ENCODE measurements at places on chromosomes 4 and X.

- DNase-seq, result no peak
Observed at GRCh38 chrX:56794404-56795230, 65.6 kb downstream of the NBDY start.

GRCh38 chr4:102639598-102639997, 121.2 kb downstream of the MANBA start:
- no peak for DNase-seq

GRCh38 chr4:122541996-122542395, 78.9 kb downstream of the IL21 start:
- no peak for DNase-seq

GRCh38 chr4:94454405-94454804, 2.7 kb downstream of the PDLIM5 start:
- no peak for DNase-seq

DNA sequence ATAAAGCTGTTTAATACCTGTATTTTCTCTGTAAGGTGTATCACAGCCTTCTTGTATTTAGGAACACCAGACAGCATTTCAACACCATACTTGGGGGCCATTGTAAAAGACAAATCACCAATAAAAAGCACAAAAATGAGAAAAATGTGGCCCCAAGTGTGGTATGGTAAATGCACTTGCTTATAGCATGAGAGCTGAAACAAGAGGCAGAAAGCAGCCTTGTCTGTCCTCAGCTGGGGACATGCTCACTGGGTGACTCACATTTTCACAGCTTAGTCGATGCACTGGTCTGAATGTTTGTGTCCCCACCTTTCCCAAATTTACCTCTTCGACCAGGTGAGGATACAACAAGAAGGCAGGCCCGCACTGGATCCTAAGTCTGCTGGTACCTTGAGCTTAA, 639.7 kb upstream of the AGA start:
- DNase-seq, result no peak

DNA sequence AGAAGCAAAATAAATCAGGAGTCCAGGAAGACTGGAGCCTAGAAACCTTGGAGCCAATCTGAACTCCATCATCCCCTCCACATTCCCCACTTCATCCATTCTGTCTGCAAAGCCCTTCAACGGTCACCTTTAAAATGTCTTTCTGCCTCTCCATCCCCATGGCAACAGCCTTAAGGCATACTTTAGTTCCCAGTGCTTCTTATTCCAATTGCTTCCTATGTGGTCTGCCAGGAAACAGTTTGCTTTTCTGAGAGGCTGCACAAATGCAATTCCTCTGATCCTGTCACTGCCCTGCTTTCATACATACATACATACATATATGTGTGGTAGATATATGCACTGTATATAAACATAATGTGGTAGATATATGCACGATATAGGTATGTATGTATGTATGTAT, 786 bp upstream of the MAGEH1 start:
- DNase-seq, result no peak

DNA sequence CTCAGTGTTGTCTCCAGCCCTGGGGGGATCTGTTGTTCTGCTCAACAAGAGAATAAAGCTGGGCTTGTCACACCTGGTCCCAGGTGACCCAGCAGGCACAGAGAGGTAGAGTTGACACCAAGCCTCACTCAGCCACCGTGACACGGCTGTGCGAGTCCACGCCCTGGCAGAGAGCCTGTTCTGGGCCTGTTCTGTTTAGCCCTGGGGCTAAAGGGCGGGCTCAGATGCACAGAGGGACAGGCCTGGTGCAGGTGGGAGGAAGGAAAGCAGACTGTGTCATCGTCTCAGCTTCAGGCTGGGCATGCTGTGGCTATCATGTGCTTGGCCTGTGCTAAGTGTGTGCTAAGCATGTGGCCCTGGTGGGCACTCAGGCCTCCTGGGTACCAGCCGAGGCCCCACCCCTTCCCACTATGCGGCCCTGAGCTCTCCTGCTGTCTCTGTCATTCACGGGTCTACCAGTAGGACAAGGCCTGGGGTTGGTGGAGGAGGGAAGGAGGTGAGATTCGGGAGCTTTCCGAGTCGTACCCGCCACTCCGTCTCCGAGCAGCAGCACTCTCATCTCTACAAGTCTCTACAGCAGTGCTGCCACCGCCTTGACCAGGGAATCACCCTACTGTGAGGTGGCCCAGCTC, 10.8 kb downstream of the WFS1 start:
- DNase-seq, result no peak

- no peak for DNase-seq
Observed at GRCh38 chr4:100736641-100737451, 219.0 kb upstream of the EMCN start.

- DNase-seq, result no peak
Observed at GRCh38 chr4:36325499-36325898, 44.1 kb downstream of the DTHD1 start.

- DNase-seq, result no peak
Observed at GRCh38 chr4:88628746-88629145, 36.5 kb downstream of the HERC3 start.

GRCh38 chr4:63693321-63693720, 715.9 kb downstream of the TECRL start:
- DNase-seq, result no peak

GRCh38 chrX:50111742-50112141, 89.1 kb downstream of the AKAP4 start:
- DNase-seq, result no peak

DNA sequence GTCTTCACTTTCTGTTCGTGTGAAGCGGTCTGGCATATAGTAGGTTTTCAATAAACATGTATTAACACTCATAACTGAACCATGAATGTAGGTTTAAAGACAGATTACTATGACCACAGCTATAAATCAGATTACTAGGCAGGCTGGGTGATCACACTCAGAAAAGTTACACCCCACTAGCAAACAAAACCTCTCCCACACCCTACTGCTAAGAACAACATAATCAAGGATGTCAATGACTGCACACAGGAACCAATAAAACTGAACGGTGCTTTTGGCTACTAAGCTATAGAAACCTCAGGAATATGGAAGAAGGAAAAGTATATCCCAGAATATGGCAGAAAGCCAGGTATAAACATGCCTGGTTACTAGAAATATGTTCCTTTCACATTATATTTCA, 676.9 kb downstream of the SMARCA1 start:
- no peak for DNase-seq

DNA sequence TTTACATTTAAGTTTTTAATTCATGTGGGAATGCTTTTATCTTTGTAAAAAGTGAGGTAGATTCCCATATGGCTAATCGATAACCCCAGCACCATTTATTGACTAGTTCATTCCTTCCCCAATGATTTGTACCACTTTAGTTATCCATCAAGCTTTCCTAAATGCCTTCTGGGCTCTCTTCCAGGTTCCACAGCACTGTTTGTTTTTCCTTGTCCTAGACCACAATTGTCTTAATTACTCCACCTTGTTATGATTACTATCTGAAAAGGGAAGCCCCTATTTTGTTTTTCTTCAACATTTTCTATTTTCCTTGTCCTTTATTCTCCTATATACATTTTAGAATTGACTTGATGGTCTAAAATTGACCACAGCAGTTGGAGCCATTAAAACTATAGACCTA, 48.5 kb upstream of the GPRIN3 start:
- DNase-seq, result no peak

- DNase-seq, result no peak
Observed at GRCh38 chrX:129813662-129814368, 29.9 kb downstream of the ZDHHC9 start.

DNA sequence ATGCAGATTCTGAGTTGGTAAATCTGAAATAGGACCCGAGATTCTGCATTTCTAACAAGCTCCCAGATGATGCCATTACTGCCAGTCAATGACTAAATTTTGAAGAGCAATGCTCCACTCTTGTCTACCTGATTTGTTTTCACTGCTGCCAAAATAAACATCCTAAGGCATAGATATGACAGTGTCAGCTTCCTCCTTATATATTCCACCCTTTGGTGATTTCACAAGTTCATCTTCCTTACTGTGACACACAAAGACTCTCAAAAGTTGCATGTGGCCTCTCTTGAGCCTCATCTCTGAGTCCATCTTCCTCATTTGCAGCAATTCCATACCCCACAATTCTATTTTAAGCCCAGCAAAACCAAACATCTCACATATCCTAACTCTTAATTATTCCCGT, 110.9 kb downstream of the FBXW7 start:
- no peak for DNase-seq

DNA sequence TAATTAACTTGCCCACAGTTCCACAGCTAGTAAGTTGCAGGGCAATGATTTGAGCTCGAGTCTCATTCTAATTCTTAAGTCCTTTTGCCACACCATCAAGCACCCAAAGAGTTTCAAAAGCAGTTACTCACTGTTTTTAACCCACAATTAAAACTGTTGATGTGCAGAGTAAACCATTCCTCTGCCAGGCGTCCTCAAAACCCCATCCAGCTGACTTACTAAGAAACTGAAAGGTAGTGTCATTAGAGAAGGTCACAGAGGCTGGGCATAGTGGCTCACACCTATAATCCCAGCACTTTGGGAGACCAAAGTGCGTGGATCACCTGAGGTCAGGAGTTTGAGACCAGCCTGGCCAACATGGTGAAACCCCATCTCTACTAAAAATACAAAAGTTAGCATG, 121.7 kb downstream of the CHIC2 start:
- DNase-seq, result no peak

DNA sequence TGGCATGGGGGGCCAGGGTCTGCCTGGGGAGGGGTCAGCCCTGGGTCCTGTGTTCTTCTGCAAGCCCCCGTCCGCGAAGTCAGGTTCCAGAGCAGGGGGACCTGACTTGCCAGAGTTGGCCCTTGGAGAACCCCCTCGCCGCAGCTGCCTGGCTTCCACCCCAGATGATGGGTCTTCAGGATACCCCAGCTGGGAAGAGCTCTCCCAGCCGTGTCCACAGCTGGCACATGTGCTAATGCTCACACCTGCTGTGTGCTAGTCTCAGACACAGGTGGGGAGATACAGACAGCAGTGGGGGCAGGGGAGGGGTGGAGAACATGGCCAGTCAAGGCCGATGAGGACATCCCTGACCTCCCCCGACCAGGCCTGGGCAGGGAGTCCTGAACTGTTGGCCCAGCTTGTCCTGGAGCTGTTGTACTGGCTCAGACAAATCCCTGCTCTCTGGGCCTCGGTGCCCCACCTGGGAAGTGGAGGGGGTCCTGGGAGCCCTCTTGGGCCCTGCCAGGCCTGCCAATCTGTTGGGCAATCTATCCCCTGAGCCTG, 3.5 kb downstream of the ADRA2C start:
- no peak for DNase-seq

DNA sequence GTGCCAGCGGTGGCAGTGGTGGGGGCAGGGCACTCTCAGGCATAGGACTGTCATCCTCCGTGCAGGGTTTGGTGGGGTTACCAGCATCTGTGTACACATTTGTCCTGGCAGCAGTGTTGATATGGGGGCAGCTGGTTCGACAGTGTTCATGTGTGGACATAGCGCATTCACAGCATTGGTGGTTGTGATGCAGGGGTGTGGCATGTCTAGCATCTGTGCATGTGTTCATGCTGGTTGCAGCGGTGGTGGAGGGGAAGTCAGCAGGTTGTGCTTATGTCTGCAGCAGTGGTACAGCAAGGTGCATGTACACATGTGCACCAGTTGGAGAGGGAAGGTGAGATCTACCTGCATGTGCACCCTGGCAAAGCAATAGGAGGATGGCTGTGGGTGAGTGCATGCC, 75.3 kb upstream of the ZXDB start:
- no peak for DNase-seq

DNA sequence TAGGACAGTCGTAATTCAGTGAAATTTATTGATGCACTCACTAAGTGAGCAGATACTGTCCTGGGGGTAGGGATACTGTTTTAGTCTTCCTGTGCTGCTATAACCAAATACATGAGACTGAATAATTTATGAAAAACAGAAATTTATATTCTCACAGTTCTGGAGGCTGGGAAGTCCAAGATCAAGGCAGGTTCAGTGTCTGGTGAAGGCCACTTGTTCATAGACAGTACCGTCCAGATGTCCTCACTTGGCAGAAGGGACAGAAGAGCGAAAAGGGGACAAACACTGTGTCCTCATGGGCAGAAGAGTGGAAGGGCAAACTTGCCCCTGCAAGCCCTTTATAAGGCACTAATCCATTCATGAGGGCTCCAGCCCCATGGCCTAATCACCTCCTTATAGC, 45.6 kb downstream of the PGRMC2 start:
- no peak for DNase-seq

DNA sequence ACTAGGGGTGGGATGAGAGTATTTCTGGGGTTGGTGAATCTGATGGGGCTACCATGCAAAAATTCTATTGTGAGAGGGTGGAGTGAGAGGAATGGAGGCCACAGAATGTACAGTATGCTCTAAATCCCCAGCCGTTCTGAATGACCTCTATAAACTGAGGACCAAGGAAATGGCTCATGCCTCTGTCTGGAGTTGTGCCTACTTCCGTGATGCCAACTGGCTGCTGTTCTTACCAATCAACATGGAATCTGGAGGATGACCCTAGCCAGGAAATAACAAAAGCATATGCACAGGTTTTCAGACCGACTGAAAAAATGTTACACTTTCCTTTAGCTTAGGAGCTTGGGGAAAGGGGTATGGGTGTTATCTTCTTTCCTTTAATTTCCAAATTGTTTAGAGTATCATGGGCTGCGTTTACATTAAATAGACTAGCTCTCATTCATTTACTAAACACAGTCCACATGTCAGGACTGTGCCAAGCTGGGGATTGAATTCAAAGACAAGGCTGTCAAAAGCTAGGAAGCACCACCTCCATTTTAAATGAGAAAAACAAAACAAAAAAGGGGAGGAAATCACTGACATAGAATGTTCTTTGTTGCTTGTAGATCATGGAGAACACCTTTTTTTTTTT, 20.2 kb upstream of the CCKAR start:
- no peak for DNase-seq

DNA sequence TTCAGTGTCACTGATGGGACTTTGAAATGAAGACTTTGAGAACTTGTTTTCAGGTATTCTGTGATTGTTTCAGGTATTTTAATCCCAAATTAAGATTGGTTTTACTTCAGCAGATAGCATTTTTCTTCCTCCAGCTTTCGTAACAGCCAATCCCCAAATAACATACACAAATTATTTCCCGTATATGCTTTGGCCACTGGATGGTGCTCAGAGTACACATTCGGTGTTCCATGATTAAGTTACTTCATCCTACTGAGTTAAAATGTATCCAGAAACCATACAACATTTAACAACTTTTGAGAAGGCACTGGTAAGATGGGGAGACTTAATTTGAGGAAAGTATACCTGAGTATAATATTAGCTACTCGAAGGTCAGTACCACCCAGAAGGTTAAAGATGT, 233.4 kb upstream of the FAM47A start:
- DNase-seq, result no peak

- DNase-seq, result no peak
Observed at GRCh38 chr4:122759639-122760310, 27.3 kb downstream of the BBS12 start.

GRCh38 chr4:122602277-122603142, 18.4 kb downstream of the IL21 start:
- DNase-seq, result no peak

DNA sequence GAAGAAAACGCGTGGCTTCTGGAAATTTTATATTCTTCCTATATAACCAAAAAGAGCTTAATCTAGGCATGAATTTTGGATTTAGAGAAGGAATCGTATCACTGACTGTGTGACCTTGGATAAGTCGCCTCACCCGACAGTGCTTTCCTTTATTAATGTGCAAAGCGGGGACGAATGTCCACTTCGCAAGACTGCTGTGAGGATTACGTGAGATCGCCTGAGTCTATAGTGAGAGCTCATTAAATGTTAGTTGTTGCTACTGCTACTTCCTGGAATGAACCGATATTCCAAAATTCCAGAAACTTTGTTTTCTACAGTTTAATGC, 448 bp upstream of the TBC1D8B start:
- no peak for DNase-seq

- no peak for DNase-seq
Observed at GRCh38 chr4:77074381-77074831, 1.4 kb downstream of the CCNI start.

GRCh38 chrX:110267874-110268273, 50.0 kb downstream of the AMMECR1 start:
- no peak for DNase-seq
